ENCODE measurements at places on chromosomes 1 and 21.
A peak's percentile ranks its signal among the peaks of the same experiment; 100 is the strongest.

DNA sequence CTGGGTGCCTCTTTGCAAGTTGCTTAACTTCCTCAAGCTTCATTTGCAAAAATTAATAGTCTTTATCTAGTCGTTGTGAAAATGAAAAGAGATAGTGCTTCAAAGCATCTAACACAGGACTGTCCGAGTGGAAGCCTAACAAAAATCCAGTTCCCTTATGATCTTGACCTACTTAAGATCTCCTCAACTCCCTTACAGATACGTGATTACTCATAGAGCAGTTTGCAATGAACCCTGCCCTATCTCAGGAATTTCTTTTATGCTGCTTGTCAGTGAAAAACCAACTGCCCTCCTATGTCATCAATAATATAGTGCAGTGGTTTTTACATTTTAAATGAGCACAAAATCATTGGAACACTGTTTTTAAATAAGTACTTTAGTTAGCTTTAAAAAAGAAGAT, 314.3 kb downstream of the BACH1 start:
- DNase-seq: no peak

DNA sequence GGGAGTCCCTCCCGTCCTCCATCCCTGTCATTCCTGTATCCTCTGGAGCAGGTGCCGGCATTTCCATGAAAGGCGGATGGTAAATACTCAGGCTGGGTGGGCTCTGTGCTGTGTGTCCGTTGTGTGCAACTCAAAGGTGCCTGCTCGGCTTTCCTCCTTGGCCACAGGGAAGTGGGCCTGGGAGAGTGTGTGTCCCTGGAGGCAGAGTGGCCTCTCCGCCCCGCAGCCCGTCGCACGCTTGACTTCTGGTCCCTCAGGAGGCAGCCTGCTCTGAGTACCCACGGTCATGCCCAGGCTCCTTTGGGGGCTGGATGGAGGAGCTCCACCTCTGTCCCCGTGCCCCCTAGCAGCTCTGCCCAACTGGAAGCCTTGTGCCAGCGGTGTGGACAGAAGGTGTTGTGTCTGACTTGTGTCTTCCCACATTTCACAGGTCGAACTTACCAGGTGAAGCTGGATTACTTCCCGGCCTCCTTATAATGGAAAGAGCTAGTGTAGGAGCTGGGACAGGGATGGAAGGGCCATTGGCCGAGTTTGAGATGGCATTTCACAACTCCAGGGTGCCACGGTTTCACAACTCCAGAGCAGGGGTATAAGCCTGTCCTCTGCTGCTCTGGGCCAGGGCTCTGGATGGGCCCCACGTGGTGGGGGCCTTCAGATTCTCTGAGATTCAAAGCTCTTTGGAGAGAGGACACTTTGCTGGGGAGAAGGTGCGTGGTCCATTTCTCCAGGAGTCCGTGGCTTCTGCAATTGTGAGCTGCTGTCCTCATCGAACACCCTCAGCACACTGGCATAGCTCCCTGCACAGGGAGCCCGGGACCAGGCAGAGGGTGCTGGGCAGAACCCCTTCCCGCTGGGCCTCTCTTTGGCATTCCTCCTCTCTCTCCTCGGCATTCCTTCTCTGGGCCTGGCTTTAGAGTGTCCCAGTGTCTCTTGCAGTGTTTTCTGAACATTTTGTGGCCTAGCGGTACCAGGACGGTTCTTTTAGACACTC, 152.7 kb upstream of the COL6A1 start:
- no peak for DNase-seq

DNA sequence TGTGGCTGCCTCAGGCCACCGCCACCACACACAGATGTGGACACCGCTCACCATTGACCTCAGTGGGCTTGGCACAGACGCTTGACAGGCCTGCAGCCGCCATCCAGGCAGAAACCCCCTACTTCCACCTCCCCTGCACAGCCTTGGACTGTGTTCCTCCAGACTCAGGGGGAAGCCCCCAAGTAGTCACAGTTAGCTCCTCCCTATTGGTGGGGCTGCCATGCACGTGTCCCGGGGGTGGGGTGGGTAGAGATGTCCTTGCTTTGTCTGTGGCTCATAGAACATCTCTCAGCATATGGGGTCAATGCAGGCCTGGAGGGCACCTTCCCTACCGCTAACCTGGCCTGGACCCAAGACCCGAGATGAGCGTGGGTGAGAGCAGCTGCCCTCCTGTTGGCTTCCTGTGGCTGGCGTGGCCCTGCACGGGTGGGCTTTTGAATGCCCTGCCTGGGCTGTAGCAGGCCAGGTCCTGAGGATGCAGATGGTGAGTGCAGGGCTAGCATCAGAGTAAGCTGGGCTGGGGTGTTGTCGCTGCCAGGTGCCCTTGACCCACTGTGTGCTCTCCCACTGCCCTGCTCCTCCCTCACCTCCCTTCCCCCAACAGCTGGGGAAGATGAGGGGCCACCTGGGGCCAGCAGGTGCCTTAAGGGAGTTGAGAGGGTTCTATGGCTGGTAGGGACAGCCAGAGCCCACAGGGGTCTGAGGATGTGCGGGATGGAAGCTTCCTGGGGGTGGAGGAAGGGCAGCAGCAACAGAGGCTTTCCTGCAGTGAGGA, 6.2 kb downstream of the CROCC start:
- no peak for DNase-seq

- no peak for DNase-seq
Observed at GRCh38 chr1:66556161-66556611, 22.2 kb downstream of the SGIP1 start.

DNA sequence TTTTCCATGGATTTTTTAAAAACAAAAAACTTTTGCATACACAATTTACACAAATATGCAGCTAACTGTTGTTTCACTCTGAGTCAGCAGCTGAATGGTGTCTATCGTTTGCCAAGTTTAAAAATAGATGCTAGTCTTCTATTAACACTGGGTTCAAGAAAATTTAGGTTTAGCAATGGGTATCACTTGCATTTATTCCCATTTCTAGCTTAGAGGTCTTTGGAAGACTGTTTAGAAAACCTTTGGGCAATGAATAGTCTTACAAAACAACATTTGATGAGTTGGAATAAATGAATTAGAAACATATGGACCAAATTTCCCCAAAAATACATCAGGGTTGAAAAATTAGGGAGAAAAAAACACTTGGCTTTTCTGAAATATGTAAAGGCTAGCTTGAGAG, 165.8 kb downstream of the LYPLAL1 start:
- no peak for DNase-seq

GRCh38 chr1:101235696-101236515, 913 bp upstream of the S1PR1 start:
- peak; percentile 31 for DNase-seq

DNA sequence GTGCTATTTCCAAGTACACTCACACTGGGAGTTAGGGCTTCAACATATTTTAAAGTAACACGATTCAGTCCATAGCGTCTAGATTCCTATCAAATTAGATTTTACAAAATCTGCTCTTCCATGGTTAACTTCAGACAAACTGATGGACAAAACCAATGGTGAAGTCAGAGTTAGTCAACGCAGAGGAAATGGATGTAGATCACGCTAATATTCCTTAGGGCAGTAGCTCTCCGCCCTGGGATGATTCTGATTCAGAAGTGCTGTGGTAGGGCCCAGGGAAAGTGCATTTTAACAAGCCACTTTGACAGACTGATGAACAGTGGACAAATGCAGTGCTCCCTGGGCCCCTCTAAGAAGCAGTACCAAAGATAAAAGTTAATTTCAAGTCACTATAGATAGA, 83.2 kb downstream of the HIVEP3 start:
- no peak for DNase-seq

- no peak for DNase-seq
Observed at GRCh38 chr1:193335806-193336428, 149.5 kb upstream of the B3GALT2 start.

DNA sequence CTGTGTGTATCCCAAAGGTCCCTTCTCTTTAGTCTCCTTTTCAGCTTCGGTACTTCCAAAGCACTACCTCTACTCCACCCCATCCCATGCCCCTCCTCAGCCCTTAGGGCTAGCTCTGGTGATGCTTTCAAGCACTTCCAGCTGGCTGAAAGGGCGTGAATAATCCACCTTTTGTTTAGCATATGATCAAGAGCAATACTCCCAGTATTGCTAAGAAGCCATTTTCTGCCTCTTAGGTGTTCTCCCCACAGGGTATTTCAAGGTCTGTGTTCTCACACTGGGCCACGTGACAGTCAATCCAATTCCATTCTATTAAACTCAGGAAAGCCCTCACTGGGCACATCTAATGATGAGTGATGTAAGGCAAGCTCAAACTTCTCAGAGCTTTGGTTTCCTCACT, 298.5 kb upstream of the PROX1 start:
- no peak for DNase-seq

- no peak for DNase-seq
Observed at GRCh38 chr21:41769111-41769510, 2.3 kb upstream of the RIPK4 start.

DNA sequence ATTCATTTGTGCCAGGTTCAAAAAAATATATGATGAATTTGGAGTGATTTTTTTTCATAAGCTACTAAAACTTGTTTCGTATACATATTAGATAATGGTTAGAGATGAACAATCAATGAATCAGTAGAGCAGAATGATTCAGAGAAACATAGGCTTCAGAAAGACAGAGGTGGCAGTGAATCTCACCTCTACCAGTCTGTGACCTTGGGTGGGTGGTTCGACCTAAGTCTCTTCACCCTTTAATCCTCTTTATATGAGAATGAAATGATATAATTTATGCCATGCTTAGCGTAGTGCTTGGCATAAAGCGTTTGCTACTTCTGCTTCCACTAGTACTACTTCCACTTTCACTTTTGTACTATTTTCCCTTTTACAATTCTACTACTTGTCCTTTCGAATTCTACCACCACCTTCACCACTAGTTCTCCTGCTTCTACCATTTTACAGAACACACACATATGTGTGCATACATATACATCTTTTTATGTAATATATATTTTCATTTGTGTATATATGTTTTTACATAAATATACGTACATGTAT, 45.1 kb downstream of the FYB2 start:
- DNase-seq: no peak

GRCh38 chr21:18000981-18001686, 182.0 kb upstream of the C21orf91 start:
- no peak for DNase-seq

GRCh38 chr1:208217781-208218180, 26.4 kb downstream of the PLXNA2 start:
- DNase-seq: no peak

DNA sequence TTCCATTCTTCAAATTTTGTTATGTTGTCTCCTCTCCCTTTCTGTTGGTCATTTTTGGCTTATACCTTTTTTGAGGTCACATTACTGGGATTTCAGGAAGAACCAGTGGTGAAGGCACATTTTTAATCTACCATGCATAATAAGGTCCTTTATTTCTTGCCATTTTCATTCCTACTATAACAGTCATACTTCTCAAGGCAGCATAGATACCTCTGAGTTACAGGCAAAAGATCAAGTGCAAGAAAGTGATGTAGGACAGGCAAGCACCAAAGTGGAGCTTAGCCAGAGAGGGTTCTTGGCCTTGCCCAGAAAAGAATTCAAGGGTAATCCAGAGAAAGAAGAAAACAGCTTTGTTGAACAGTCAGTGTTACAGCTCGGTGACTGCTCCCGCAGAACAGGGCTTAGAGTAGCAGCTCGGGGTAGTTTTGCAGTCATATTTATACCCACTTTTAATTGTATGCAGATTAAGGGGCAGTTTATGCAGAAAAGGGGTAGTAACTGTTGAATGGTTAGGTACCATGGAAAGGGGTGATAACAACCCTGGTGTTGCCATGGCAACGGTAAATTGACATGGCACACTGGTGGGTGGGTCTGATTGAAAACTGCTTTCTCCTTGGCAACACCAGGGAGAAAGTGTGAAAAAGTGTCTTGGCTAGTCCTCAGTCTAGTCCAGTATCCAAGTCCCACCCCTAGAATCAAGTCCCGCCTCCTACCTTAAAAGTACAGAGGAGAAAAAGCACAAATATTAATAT, 39.6 kb upstream of the DOCK7 start:
- no peak for DNase-seq

DNA sequence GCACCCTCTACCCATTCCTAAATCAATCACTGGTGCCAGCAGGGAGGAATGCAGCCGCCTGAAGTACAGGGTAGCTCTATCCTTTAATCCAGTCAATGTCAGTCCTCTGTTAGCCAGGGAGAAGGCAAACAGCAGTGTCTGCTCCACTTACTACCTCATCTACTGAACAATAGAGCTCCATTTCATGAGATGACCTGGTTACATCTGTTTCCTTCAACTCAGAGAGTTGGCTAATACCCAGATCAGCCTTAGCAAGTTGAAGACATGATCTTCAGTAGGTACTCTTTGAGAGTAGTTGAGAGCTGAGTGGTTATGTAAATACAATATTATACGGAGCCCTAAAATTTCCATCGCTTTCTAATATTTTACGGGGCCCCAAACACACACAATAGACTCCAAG, 46.1 kb upstream of the CD34 start:
- no peak for DNase-seq

DNA sequence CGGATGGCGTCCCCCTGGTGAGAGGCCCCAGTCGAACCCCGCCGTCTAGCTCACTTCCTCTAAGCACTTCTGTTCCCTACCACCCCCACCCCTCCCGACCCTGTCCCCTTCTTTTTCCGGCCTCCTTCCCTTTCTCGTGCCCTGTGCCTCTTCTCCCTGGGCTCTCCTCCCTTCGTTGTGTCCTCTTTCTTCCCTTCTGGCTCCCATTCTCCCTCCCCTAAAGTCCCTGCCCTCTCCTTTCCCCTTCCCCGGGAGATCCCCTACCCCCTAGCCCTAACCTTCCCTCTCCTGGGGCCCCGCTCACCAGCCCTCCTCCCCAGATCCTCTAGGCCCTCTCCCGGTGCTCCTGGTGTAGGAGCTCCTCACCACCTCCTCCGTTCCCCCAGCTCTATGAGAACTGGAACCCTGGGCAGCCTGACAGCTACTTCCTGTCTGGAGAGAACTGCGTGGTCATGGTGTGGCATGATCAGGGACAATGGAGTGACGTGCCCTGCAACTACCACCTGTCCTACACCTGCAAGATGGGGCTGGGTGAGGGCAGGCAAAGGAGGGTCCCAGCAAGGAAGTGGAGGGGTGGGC, 15.9 kb downstream of the BCAN start:
- peak; percentile 44 for DNase-seq

- DNase-seq: no peak
Observed at GRCh38 chr1:173392895-173393658, 84.1 kb upstream of the PRDX6 start.

DNA sequence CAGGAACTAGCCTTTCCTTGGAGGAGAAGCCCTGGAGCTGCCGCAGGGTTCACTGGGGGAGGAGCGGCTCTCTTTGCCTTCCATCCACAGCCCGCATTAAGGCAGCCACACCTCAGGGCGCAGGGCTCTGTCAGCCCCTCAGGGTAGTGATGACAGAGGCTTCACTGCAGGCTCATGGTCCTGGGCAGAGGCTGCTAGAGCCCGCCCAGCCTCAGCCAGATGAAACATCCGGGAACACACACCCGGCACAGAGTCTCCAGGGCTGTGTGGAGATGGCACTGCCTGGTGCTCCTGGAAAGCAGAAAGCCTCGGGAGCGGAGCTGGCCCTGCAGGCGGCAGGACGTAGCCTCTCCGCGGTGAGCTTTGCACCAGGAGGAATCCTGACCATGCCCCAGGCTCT, 29.4 kb upstream of the PEX10 start:
- DNase-seq: no peak

DNA sequence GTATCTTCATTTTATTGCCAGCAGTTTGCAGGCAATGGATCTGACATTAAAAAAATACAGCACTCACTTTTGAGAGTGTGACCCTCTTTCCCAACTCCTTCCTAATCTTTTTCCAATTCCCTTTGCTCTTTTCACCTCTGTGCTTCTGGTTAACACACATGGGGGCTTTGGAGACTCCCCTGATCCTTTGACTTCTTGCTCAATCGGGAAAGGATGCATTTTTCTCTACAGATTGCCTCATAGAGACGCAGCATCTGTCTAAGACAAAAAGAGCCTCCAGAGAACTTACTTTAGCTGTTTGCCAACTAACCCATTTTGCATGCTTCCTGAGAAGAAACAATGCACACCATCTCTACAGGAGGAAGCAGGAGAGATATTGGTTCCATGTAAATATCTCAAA, 378.3 kb downstream of the PBX1 start:
- DNase-seq: no peak
